Fibroblast of skin of scalp (primary cell): ENCODE measurements at places on chromosomes 13 and 19.

- peak; percentile 31 for DNase-seq
These were observed 28.2 kb upstream of the C13orf46 start for GRCh38 chr13:114002009-114002544.

- no peak for DNase-seq
These were observed 29.2 kb downstream of the SIPA1L3 start for GRCh38 chr19:37936166-37936565.

GRCh38 chr19:4647676-4648644 lies 8.6 kb downstream of the TNFAIP8L1 start:
- DNase-seq = no peak

DNA sequence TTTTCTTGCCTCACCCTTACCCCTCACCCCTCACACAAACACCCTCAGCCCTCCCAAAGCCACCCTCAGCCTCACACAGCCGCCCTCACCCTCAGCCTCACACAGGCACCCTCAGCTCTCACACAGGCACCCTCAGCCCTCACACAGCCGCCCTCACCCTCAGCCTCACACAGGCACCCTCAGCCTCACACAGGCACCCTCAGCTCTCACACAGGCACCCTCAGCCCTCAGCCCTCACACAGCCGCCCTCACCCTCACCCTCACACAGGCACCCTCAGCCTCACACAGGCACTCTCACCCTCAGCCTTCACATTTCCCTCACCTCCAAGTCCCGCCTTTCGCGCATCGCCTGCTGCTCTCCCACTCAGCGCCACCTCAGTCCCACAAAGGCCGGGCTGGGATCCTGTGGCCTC lies 287 bp upstream of the ZSCAN22 start:
- no peak for DNase-seq

DNA sequence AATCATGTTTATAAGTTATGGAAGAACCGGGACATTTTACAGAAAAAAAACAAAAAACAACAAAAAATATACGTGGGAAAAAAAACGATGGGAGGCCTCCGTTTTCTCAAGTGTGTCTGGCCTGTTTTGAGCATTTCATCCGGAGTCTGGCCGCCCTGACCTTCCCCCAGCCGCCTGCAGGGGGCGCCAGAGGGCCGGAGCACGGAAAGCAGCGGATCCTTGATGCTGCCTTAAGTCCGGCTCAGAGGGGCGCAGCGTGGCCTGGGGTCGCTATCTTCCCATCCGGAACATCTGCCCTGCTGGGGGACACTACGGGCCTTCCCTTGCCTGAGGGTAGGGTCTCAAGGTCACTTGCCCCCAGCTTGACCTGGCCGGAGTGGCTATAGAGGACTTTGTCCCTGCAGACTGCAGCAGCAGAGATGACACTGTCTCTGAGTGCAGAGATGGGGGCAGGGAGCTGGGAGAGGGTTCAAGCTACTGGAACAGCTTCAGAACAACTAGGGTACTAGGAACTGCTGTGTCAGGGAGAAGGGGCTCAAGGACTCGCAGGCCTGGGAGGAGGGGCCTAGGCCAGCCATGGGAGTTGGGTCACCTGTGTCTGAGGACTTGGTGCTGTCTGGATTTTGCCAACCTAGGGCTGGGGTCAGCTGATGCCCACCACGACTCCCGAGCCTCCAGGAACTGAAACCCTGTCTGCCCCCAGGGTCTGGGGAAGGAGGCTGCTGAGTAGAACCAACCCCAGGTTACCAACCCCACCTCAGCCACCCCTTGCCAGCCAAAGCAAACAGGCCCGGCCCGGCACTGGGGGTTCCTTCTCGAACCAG lies 1.8 kb upstream of the APOE start:
- DNase-seq = peak; percentile 49

DNA sequence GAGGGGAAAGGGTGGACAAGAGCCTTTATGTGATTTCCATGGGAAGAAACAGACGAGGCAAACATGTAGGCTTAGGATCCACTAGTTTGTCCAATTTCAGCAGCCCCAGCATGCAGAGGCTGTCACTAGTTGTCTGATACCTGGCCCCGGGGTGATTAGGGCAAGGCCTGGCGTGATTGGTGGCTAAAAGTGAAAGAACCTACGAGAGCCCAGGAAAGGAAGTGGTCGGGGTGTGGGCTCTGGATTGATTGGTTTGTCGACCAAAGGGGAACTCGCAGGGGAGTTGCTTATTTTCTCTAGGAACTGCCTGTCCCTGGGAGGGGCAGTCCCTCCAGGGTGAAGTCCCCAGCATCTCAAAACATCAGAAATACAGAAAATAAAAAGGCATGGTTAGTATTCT lies 64.2 kb upstream of the UQCRFS1 start:
- no peak for DNase-seq

- DNase-seq = no peak
These were observed 15.8 kb downstream of the ADPRHL1 start for GRCh38 chr13:113437408-113438010.

GRCh38 chr13:46759846-46760245 lies 37.1 kb downstream of the ESD start:
- no peak for DNase-seq

DNA sequence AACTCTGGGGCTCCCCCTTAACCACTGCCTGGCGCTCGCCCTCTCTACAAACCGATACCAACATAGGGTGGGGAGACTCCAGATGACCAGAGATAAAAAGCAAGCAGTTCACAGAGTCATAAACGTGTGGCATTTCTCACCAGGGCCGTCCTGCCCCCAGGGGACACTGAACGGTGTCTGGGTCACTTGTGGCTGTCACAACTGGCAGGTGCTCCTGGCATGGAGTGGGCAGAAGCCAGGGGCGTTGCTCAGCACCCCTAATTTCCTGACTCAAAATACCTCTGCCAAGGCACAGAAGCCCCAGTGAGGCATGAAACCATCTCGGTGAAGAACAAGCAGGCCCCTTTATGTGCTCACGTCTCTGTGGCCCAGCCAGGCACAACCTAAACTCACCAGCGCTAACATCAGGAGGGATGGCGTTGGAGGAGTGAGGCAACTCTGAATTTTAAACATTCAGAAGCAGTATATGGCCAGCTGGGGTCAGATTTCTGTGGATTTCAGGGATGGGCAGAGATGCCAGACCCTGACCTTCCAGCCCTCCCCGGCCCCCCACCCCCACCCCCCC lies 1.8 kb downstream of the PIP5K1C start:
- no peak for DNase-seq

DNA sequence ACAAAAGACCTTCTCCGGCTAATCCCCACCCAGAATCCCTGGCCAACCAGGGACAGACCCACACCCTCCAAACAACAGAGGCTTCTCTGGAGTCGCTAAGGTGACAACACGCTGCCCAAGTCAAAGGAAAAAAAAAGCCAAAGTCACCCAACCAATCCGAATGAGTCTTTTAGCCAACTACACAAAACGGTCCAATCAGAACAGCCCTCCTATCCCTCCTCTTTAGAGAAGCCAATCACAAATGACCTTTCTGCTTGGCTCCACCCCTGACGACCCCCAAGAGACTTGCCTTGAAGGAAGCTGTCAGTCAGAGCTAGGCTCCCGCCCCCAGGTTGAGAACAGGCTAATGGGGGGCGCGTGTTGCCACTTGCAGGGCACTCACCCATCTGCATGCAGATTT lies 6.6 kb upstream of the FBXW9 start:
- DNase-seq = peak; percentile 54

DNA sequence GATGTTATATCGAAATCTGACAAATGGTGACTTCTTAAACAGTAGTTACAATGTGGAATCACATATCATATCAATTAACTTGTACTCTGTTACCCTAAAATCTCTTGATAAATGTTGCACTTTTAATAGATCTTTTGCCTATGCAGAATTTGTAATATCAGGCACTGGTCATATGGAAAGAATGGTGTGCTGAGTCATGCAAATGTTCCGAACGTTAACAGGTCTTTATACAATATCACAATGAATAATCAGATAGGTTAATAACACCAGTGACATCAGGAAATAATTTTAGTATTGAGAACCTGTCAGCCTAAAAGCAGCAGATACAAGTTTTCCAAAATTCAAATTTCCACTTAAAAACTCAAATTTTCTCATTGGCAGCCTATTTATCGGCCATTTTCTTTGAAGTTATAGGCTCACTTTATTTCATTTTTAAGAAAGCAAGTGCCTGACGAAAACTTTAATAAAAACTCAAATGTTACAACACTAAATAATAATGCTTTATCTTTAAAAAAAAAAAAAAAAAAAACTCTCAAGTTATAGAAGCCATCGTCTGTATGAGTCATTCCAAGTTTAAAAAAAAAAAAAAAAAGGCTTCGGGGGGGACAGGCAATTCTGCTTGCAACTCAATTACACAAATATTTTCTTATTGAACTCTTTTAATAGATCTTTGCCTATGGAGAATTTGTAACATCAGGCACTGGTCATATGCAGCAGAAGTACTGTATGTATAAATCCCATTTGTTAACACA lies 180.9 kb downstream of the DIAPH3 start:
- DNase-seq = peak; percentile 45

DNA sequence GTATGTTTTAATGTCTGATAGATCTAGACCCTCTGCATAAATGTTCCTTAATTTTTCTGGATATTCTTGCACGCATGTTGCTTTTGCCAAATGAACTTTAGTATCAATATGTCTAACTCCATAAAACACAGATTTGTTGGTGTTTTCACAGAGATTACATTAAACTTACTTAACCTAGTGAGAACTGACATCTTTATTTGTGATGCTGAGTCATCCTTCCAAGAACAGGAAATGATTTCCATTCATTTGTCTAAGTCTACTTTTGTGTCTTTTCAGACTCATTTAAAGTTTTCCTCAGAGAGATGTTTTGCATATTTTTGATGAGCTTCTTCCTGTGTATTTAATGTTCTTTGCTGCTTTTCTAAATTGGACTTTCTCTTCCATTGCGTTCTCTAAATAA lies 184.0 kb downstream of the SLC7A1 start:
- DNase-seq = peak; percentile 52

DNA sequence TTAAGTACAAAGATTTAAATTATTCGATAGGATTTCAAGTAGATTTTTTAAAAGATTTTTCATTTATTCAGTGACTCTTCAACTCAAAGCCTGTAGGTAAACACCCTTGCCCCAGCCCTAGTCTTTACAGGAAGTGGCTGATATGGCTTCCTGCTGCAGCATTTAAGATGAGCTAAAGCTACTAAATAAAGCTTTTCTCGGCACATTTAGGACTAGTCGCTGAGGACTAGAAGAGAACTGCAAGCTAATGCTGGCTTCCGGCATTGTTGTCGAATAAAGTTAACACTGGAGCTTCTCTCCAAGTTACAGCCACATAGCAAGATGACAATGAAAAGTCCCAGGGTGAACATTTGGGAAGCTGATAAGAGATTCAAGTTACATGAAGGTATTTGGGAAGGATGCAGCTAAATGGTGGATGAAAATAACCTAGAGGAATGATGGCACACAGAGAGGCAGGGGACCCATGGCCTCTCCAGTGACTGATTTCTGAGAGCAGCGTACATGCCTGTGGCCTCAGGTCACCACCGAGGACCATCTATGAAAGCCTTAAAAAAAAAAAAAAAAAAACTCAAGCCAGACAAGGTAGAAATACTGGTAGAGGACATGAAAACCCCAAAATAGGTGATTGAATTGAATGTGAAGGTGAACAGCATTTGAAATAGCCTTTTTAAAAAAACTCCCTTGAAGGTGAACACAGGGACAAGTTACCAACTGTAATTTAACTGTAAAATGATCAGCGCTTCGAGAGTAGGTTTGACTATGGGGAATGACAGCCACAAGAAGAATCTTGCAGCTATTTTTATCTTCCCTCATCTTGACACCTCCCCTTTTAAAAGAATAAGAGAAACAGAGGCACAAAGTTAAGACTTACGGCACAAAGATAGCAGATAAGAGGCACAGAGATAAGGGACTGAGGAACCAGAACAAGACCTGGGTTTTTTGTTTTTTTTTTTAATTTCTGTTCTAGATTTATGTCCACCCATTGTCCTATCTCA lies 155.4 kb downstream of the DCT start:
- DNase-seq = no peak

- DNase-seq = no peak
These were observed 317.9 kb downstream of the SHISA2 start for GRCh38 chr13:25733696-25734435.

GRCh38 chr13:41813426-41813825 lies 147.5 kb downstream of the VWA8 start:
- DNase-seq = peak; percentile 70

DNA sequence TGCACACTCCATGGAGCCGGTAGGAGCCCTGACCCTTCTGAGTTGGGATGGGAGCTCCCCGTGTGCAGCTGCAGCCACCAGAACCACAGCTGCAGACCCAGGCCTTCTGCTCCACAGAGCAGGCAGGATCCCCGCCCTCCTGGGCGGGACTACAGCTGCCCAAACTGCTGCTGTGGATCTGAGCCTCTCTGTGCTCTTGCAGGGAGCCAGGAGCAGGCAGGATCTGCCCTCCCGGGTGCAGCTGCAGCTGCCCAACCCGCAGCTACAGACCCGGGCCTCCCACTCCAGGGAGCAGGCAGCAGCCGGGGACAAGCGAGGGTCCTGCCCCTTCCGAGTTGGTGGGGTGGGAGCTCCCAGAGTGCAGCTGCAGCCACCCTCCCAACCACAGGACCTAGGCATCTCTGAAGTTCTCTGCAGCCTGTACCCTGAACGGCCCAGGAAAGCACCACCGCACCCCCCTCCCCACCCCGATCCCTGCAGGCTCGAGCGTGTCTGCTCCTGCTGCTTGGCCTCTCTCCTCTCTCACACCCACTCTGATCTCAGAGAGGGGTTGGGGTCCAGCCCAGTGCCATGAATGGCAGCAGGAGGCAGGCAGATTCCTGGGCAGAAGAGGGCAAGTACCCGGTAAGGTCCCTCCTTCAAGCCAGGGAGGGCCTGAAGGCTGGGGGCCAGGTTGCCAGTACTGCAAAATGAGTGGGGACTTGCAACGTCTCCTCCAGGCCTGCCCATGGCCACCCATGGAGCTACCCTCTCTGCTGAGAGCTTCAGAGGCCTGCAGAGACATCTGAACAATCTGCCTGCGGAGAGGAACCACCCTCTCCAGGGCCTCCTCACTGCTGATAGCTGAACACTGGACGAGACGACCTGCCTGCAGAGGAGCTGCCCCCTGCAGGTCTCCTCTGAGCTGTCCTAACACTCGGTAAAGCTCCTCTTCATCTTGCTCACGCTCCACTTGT lies 16.4 kb upstream of the EMP3 start:
- peak; percentile 49 for DNase-seq
